ENCODE measurements at places on chromosomes 2 and 18. TPM values are rescaled to one million over a fixed set of nuclear protein-coding genes. Genes with fewer than 3 reads are reported as not detected.

DNA sequence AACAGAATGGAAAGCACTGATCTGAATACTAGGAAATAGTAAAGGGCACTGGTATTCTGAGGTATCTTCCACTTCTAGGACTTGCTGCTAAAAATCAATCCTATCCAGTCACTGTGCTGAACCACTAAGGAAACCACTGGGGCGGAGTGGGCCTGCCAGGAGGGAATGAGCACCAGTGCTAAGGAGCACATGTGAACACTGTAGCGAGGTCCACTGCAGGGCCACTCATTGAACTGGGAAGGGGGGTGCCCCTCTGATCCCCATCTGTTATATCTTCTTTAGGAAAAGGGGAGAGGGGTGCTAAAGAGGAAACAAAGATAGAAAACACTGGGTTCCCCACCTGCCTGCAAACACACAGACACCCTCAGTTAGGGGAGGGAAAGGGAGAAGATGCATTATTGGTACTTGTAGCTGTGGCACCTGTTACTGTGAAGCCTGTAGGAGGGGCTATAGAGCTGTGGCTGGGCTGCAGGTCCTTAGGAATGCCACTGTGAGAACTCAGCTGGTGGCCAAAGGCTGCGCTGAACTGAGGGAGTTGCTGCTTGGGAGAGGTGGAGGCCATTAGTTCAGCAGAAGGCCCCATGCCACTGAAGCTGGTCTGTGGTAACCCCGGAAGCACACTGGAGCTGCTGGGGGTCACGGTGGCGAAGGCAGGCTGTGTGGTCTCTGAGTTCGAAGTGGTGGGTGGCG, 81.8 kb downstream of the INO80D start:
- peak; percentile 10 for DNase-seq

Gene SLC40A1
- total RNA-seq: 7.6 TPM

- DNase-seq: peak; percentile 86
Observed at GRCh38 chr2:71473346-71474031, 20.1 kb downstream of the DYSF start.

DNA sequence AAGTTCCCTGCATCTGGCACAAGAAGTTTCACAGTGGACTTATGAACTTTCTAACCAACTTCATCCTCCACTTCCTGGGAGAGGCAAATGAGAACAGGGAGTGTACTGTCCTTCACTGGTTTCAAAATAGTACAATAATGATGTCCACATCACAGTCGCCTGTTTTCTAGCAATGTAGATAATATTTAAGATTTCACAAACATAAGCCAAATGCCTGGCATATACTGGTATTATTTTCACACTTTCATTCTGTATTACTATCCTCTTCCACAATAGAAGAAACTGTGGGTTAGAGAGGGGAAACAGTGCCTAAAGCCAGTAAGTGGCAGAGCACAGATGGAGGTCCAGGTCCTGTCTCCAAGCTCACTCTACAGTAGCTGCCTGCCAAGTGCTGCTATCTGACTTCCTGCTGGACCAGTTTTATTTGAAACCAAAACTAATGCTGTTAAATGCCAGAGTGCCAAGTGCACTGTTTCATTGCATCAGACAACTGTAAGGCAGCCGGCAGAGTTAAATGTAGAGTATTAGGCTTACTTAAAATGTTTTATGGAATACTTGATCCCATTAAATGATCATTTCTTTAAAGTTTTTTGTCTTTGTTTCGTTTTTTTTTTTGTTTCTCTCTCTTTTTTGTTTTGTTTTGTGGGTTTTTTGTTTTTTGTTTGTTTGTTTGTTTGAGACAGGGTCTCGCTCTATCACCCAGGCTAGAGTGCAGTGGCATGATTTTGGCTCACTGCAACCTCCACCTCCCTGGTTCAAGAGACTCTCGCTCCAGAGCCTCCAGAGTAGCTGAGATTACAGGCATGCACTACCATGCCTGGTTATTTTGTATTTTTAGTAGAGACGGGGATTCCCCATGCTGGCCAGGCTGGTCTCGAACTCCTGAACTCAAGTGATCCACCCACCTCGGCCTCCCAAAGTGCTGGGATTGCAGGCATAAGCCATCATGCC, 15.1 kb downstream of the COBLL1 start:
- peak; percentile 33 for DNase-seq

Gene DYSF
- total RNA-seq: 59.5 TPM

DNA sequence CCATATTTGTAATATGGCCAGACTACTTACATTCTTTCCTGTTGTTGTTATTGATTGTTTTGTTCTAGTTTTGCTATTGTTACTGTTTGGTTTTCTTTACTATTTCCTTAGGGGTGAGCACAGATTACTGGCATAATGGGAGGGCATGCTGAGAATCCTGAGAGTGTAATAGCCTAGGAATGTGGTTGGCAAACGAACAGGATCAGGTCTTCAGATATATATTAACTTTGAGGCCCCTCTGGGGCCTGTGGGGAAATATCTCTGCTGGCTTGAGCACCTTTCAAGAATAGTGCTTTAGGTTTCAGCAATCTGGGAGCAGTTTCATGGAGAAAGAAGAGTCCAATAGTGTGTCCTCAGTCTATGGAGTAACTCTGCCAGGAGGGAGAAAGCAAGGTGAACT, 144.4 kb downstream of the THSD7B start:
- no peak for DNase-seq

Gene POTEC
- total RNA-seq: not detected

DNA sequence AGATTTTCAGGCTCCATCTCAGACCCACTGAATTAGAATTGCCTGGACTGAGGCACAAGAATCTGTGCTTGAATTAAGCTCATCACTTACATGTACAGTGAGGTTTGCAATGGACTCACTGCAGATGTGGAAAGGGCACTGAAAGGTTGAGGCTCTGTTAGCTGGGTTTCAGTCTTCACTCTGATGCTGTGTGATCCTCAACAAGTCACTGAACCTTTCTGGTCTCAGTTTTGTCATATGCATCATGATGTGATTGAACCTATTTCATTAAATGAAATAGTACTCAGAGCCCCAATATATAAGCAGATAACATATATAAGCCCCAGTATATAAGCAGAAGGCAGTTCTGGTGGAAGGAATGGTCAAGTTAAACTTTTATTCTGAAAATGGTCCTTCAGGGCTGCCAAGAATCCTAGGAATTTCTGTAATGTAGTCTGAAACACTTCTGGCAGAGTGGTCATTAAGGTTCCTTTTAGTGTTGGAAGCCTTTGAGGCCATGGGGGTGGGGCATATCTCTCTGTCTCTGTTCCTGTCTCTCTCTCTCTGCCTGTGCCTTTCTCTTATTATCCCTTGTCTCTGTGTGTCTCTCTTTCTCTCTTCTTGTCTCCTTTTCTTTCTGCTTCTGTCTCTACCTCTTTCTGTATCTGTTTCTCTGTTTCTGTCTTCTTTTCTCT, 110.4 kb downstream of the ADCYAP1 start:
- DNase-seq: no peak

Gene DNAJC5G
- not detected for total RNA-seq

- DNase-seq: peak; percentile 96
Observed at GRCh38 chr2:45435316-45435715, 175.8 kb downstream of the SRBD1 start.

DNA sequence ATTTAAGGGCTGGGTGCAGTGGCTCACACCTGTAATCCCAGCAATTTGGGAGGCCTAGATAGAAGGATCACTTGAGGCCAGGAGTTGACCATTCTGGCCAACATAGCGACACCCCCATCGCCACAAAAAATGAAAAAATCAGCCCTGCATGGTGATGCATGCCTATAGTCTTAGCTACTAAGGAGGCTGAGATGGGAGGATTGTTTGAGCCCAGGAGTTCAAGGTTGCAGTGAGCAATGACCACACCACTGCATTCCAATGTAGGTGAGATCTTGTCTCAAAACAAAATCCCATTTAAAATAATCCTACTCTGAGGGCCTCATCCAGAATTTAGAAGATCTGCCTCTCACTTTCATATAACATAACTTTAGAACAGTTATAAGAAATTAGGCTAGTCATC, 2.7 kb upstream of the SERTAD2 start:
- no peak for DNase-seq

DNA sequence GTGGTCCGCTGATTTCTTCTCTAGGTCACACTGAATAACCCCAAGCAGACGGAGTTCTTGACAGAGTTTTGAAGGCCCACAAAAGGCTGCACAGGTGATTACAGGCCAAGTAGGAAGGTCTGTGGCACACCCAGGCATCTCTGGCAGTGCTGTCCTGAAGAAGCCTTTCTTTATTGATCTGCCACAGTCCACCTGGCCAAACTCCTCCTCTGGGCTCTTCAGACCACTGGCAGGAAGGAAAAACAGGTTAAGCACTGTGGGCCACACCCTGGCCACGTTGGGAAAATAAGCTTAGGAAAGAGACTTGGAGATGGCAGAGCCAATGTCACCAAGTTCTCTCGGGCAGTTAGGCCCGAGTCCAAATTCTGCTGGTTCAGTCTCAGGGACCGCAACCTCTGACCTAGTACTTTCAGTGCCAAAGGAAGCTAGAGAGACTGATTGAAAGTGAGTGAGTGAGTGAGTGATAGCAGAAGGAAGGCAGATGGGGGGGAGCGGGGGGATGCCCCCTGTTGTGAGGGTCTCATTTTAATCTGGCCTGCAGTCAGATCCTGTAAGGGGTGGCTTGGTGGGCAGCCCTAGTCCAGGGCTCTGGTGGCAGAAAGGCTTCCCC, 102.9 kb downstream of the TGFA start:
- DNase-seq: no peak

Gene RIT2
- total RNA-seq: not detected

Gene CHRND
- total RNA-seq: 7.1 TPM

- no peak for DNase-seq
Observed at GRCh38 chr2:190628591-190629319, 20.1 kb upstream of the NAB1 start.

GRCh38 chr2:231219289-231219688, 20.9 kb downstream of the ARMC9 start:
- DNase-seq: no peak

GRCh38 chr2:34831096-34831495, 1232.0 kb upstream of the FAM98A start:
- DNase-seq: no peak

Gene RESP18
- not detected for total RNA-seq

GRCh38 chr18:76447258-76447890, 47.7 kb downstream of the ZNF516 start:
- no peak for DNase-seq

Gene SH3RF3
- 7.4 TPM for total RNA-seq

- peak; percentile 78 for DNase-seq
Observed at GRCh38 chr2:224162122-224162521, 123.0 kb upstream of the SERPINE2 start.

GRCh38 chr2:207640661-207641060, 15.5 kb upstream of the METTL21A start:
- DNase-seq: no peak

- DNase-seq: peak; percentile 35
Observed at GRCh38 chr18:80109676-80110078, 615 bp downstream of the ADNP2 start.

Gene SPP2
- not detected for total RNA-seq

GRCh38 chr18:72470391-72470790, 73.8 kb downstream of the CBLN2 start:
- DNase-seq: peak; percentile 22

Gene RUFY4
- not detected for total RNA-seq

- DNase-seq: no peak
Observed at GRCh38 chr2:164512871-164513270, 108.4 kb downstream of the GRB14 start.

DNA sequence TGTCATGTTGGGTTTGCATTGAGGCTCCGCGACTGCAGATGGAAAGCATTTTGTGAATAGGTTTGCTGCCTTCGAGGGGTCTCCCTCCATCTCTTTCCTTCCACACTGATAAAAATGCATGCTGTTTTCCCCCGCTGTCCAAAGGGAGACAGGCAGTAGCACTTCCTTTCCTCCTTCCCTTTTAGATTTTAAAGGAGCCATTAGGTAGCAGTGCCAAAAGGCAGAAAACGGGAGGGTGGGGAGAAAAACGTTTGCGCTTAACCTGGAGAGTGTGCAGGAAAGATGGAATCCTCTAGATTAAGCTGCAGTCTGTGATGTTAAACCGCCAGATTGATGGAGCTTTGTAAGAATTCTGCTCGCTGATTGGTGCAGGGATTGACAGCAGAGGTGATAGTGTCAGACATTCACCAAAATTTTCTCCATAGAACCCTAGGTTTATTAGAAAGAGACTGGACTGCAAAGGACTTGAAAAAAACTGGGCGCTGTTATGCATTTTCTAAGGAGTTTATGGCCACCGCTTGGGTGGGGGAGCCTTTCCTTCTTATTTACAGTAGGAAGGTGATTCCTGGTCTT, 688 bp downstream of the MAPRE2 start:
- DNase-seq: peak; percentile 31

DNA sequence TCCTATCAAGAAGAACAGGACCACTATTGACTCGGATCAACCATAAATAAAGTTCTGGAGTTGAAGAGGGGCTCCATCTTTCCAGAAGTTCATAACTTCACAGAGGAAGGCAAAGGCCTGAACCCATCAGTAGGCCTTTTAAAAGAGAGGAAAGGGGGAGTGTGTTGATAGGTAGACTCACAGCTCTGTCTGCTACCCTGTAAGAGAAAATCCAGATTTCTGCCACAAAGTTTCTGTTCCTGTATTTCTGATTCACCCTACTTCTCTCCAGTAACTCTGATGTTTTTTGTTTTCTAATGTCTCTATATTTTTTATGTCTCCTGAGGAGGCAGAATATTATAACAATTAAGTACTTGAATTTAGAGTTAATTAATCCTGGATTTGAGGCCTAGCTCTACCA, 564.0 kb downstream of the TNS1 start:
- DNase-seq: no peak

- DNase-seq: no peak
Observed at GRCh38 chr2:54557601-54558187, 101.6 kb downstream of the SPTBN1 start.

DNA sequence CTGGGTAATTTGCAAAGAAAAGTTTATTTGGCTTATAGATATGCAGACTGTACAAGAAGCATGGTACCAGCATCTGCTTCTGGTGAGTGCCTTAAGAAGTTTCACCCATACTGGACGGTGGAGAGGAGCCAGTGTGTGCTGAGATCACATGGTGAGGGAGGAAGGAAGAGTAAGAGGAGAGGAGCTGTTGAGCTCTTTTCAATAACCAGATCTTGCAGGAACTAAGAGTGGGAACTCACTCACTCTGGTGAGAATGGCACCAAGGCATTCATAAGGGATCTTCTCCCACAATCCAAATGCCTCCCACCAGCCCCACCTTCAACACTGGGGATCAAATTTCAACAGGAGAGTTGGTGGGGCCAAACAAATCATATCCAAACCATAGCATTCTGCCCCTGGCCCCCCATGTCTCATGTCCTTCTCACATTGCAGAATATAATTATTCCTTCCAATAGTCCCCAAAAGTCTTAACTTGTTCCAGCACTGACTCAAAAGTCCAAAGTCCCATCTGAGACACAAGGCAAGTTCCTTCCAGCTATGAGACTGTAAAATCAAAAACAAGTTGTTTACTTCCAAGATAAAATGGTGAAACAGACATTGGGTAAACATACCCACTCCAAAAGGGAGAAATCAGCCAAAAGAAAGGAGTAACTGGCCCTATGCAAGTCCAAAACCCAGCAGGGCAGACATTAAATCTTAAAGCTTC, 11.7 kb upstream of the TMEM37 start:
- DNase-seq: no peak
